Kidney (tissue), 22 donors: ENCODE measurements at places on chromosomes 13 and 19. TPM values are rescaled to one million over a fixed set of nuclear protein-coding genes. Genes with fewer than 3 reads are reported as not detected.

DNA sequence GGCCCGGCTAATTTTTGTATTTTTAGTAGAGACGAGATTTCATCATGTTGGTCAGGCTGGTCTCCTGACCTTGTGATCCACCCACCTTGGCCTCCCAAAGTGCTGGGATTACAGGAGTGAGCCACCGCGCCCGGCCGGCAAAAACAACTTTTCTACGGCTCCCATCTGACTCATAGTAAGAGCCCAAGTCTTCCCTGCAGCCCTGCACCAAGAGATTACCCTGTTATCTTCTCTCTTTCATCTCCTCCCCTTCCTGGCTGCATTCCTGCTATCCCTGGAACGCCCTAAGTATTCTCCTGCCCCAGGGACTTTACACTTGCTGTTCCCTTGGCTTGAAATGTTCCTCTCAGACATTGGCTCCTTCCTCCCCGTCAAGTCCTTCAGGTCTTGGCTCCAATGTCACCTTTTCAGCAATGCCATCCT, 6.6 kb downstream of the AP2S1 start:
- no peak overlapping the region for H3K4me3 ChIP-seq
- H3K4me1 ChIP-seq, result no peaks in the 10 kb centered on the region
- H3K27ac ChIP-seq, result no peak overlapping the region
- peaks cover 14% of the 10 kb centered on the region for H3K36me3 ChIP-seq

- peaks cover 10% of the 10 kb centered on the region for H3K36me3 ChIP-seq
- peaks cover 4% of the 10 kb centered on the region for H3K4me1 ChIP-seq
- no peak for DNase-seq
- H3K4me3 ChIP-seq, result no peak overlapping the region
- no peaks in the 10 kb centered on the region for H3K27me3 ChIP-seq
These were observed 4.0 kb downstream of the HSPB6 start for GRCh38 chr19:35752746-35753350.

- H3K4me3 ChIP-seq, result no peak overlapping the region
- no peak overlapping the region for H3K27ac ChIP-seq
- H3K36me3 ChIP-seq, result no peaks in the 10 kb centered on the region
- H3K27me3 ChIP-seq, result no peaks in the 10 kb centered on the region
- DNase-seq, result no peak
- H3K4me1 ChIP-seq, result no peaks in the 10 kb centered on the region
These were observed 66.6 kb upstream of the SOX21 start for GRCh38 chr13:94778986-94779385.

DNA sequence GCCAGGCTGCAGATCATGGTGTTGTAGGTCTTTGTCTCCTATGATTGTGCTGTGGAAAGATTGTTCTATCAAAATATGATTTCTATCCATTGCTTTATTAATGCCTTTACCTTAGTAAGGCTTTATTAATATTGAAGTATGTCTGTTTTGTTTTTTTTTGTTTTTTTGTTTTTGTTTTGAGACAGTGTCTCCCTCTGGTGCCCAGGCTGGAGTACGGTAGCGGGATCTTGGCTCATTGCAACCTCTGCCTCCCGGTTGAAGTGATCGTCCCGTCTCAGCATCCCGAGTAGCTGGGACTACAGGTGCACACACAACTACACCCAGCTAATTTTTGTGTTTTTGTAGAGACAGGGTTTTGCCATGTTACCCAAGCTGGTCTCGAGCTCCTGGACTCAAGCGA, 7.7 kb downstream of the IRGC start:
- DNase-seq, result no peak
- H3K36me3 ChIP-seq, result no peaks in the 10 kb centered on the region
- no peak overlapping the region for H3K4me3 ChIP-seq
- no peaks in the 10 kb centered on the region for H3K27me3 ChIP-seq

DNA sequence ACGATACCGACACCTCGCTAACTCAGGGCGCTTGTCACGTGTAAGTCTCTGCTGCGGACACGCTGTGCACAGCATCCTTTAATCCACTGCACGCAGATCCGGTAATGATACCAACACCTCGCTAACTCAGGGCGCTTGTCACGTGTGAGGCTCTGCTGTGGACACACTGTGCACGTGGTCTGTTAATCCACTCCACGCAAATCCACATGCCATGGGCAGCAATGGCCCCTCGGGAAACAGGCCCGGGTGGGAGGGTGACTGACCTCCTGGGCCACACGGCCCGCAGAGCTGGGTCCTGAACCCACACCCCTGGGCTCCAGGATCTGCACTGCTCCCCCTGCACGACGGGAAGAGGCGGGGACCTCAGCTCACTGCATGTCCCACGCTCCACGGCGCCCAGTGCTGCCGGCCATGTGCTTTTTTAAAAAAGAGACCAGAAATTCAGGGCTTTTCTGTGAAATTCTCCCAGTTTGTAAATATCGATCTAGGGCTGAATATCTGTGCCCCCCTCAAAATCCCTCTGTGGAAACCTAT, 16.1 kb downstream of the SHC2 start:
- H3K4me3 ChIP-seq, result no peak overlapping the region
- no peak overlapping the region for H3K27ac ChIP-seq
- no peaks in the 10 kb centered on the region for H3K36me3 ChIP-seq
- no peaks in the 10 kb centered on the region for H3K4me1 ChIP-seq

DNA sequence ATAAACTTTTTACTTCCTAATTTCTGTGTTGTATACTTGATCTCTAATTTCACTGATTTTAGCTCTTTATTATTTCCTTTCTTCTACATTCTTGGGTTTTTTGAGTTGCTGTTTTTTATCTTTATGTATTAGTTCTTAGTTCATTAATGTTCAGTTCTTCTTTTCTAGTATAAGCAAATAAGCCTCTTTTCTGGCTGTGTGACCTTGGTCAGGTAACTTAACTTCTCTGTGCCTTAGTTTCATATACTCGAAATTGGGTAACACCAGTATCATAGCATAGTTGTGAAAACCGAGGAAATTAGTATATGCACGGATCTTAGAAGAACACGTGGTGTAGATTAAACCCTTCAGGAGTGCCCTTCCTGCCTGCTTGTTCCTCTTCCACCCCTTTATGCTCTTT, 130.2 kb upstream of the C1QTNF9B start:
- no peaks in the 10 kb centered on the region for H3K27me3 ChIP-seq
- no peak for DNase-seq
- H3K4me3 ChIP-seq, result no peak overlapping the region
- H3K36me3 ChIP-seq, result no peaks in the 10 kb centered on the region

GRCh38 chr13:95279016-95279415, 22.2 kb downstream of the ABCC4 start:
- no peak for DNase-seq
- no peak overlapping the region for H3K27ac ChIP-seq
- no peaks in the 10 kb centered on the region for H3K36me3 ChIP-seq
- H3K4me1 ChIP-seq, result no peaks in the 10 kb centered on the region

DNA sequence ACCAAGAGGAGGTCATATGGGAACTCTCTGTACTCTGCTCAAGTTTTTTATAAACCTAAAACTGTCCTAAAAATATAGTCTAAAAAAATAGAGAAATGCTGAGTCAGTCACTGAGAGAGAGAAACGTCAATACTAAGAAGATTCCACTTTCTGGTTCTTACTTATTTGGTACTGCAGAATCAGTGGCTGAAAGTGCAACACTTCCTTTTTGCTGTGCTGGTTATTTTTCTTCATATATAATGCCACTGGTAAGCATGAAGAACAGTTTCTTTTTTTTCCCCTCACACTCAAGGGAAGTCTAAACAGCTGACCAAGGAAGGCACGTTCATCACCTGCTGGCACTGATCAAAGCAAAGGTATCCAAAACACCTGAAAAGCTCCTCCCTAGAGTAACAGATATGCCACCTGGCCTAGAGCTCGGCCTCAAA, 44.3 kb upstream of the N4BP2L1 start:
- H3K4me3 ChIP-seq, result no peak overlapping the region
- no peaks in the 10 kb centered on the region for H3K4me1 ChIP-seq
- H3K36me3 ChIP-seq, result no peaks in the 10 kb centered on the region
- no peak for DNase-seq

DNA sequence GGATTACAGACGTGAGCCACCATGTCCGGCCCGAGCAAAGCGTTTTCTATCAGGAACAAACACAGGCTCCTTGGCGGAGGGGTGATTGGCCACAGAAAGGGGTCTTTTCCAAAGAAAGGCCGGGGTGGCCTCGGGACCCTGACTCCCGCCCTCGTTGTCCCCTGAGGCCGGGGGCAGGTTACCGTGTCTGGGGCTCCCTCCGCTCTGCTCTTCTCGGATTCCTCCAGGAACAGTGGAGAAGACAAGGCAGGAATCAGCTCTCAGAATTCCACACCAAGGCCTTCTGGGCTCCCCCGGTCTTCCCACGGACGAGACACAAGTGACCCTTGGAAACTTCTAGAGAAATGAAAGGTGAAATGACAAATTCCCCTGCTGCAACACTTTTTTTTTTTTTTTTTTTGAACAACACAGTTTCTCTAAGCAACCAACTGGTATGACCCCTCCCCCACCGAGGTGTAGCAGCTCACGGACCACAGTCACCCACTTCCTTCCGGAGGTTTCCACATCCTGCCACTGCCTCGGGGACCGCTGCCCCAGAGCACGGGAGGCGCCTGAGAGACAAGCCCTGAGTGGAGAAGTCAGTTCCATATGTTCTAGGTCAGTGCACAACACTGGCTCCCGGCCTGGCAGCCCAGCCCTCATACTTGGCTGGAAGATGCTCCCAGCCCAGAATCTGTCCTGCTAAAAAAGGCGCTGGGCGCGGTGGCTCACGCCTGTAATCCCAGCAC, 11.0 kb downstream of the MOB3A start:
- H3K27me3 ChIP-seq, result no peaks in the 10 kb centered on the region
- no peak overlapping the region for H3K27ac ChIP-seq
- peak; percentile 41 for DNase-seq
- H3K4me1 ChIP-seq, result peaks cover 4% of the 10 kb centered on the region
- H3K36me3 ChIP-seq, result no peaks in the 10 kb centered on the region
- H3K4me3 ChIP-seq, result no peak overlapping the region

- peak; percentile 83 for DNase-seq
- no peaks in the 10 kb centered on the region for H3K36me3 ChIP-seq
- H3K27me3 ChIP-seq, result no peaks in the 10 kb centered on the region
These were observed 5.8 kb upstream of the ERCC2 start for GRCh38 chr19:45376045-45376724.

DNA sequence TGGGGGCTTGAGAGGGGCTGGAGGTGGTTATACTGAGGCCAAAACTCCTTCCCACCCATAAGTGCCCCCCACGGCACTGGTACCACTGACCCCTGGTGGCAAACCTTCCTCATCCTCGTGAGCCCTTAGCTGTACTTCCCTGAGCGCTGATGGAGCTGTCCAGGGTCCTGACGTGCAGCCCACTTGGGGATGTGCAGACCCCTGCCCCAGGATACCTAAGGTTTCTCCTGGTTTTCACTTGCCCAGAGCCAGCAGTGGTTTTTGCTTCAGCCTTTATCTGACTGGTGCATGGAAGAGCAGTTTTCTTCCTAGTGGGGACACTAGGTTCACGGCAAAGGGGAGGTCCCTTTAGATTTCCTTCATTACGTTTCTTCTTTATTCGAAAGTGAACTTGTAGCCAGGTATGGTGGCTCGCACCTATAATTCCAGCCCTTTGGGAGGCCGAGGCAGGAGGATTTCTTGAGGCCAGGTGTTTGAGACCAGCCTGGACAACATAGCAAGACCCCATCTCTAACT, 28.7 kb upstream of the KCTD15 start:
- no peak overlapping the region for H3K27ac ChIP-seq
- no peaks in the 10 kb centered on the region for H3K27me3 ChIP-seq
- H3K4me3 ChIP-seq, result no peak overlapping the region
- no peaks in the 10 kb centered on the region for H3K36me3 ChIP-seq
- H3K4me1 ChIP-seq, result no peaks in the 10 kb centered on the region
- no peak for DNase-seq

DNA sequence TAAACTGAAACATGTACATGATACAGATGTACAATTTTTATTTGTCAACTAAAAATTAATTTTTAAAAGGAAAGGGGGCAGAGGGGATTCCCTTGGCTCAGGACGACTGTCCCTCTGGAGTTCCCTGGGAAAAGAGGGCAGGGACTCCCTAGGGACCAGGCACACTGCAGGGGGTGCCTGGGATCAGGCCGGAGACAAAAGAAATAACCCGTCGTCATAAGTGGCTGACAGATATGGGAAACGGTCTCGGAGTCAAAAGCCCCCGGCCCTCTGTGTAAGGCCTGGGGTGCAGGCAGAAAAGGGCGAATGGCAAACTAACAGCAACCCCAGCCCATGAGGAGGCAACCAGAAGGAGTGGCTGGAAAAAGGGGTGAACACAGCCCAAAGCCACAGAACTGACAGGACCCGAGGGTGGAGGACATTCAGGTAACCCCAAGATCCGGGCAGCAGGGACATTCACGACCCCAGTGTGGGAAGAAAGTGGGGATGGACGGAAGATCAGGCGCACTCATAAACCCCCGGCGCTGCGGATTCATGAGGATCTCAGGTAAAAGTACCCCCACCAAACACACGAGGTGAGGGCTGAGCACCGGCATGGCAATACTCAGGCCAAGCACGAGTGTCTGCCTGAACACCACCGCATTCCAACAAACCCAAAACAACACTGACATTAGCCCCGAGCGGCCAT, 6.7 kb downstream of the MLLT1 start:
- H3K36me3 ChIP-seq, result no peaks in the 10 kb centered on the region
- peaks cover 61% of the 10 kb centered on the region for H3K4me1 ChIP-seq
- DNase-seq, result no peak
- H3K27ac ChIP-seq, result peak overlapping the region; percentile 90

- DNase-seq, result no peak
- H3K27ac ChIP-seq, result no peak overlapping the region
- H3K4me1 ChIP-seq, result no peaks in the 10 kb centered on the region
- H3K4me3 ChIP-seq, result no peak overlapping the region
- H3K27me3 ChIP-seq, result no peaks in the 10 kb centered on the region
These were observed 6.5 kb upstream of the HSPH1 start for GRCh38 chr13:31168166-31168565.

DNA sequence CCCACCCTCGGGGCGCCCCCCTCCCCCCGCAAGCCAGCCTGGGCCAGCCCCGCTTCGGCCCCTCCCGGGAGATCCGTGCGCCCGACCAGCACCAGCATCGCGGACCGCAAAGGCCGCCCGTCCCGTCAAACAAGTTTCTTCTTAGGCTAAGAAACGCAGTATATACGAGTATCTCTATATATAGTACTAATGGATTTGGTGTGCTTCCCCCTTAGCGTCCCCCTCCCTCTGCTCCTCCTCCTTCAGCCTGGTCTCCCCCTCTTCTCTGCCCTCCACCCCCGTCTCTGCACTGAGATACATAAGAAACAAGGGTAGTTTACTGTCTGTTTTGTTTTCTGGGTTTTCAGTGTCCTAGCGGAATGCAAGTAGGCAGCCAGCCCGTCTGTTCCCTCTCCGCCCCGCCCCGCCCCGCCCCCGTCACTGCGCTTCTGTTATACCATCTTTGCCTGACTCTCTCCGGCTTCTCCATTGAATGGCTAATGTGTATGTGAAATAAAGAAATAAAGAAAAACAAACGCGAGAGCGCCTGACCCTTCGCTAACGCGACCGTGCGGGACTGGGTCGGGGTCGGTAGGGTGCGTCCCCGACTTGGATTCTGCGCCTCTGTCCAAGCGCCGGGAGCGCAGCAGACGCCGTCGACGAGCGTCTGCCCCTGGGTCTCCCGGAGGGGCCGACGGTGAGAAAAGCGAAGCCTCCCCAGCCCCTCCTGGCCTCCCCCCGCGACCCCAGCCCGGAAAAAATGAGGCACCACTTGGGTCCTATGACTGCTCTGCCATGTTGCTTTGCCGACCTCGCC, 4.2 kb downstream of the LYL1 start:
- peak overlapping the region; percentile 4 for H3K27ac ChIP-seq
- H3K4me3 ChIP-seq, result no peak overlapping the region
- H3K27me3 ChIP-seq, result peaks cover 15% of the 10 kb centered on the region
- H3K4me1 ChIP-seq, result no peaks in the 10 kb centered on the region

The KANK3 gene
- total RNA-seq, result 26.6 TPM

The CYSLTR2 gene
- total RNA-seq, result 1.4 TPM

The POLD1 gene
- total RNA-seq, result 22.1 TPM

The LPAR2 gene
- 10.4 TPM for total RNA-seq

The CIC gene
- 90.9 TPM for total RNA-seq

The ZNF296 gene
- 2.1 TPM for total RNA-seq

The DPF1 gene
- not detected for total RNA-seq

The GPR32 gene
- total RNA-seq, result not detected

The MCF2L gene
- 61.9 TPM for total RNA-seq

The ZSCAN5C gene
- not detected for total RNA-seq

The BORA gene
- total RNA-seq, result 3.4 TPM
